ENCODE measurements at places on chromosomes 5 and 9.

GRCh38 chr9:137634016-137634415 is 15.2 kb downstream of the EHMT1 start:
- no peak for DNase-seq

DNA sequence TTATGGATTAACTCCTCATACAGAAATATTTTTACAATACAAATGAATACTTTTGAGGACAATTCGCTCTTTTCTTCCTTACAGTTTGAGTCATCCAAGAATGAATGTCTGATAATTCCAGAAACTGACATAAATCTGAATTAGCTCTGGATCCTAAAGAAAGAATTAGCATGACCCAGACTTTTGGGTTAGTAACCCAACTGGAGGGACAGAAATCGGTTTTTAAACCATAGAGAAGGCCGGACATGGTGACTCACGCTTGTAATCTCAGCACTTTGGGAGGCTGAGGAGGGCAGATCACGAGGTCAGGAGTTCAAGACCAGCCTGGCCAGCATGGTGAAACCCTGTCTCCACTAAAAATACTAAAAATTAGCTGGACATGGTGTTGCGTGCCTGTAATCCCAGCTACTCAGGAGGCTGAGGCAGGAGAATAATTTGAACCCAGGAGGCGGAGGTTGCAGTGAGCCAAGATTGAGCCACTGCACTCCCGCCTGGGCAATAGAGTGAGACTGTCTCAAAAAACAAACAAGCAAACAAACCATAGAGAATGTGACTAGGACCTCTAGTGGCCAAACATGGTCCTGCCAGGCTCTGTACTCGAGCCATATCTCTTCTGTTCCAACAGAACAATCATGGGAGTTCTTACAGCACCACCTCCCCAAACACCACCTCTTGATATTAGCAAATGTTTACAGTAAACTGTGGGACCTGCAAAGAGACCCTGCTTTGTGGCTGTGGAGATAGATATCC is 44.8 kb downstream of the LURAP1L start:
- no peak for DNase-seq

DNA sequence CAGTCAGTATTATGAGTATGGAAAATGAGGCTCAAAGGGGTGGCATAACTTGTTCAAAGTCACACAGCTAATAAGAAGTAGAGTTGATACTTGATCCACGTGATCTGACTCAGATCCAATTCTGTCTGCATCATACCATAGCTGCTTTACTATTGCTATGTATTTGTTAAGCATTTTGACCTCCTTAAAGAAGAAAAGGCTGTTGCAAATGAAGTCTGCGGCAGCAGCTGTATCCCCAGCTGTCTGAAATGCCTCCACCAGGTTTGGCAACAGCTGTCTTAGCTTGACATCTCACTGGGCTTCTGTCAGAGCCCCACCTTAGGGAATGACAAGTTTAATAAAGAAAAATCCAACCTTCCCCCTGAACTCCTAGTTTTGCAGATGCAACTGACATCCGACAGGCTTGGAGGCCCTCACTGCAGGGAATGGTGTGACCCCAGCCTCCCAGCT is 75.6 kb upstream of the SLC44A1 start:
- no peak for DNase-seq

GRCh38 chr5:145697251-145697990 is 137.7 kb downstream of the PRELID2 start:
- no peak for DNase-seq

All from NCI-H1694 treated with DMSO at 0.1 percent for 48 hours (cell line).